ENCODE measurements at places on chromosomes 2 and 18.

DNA sequence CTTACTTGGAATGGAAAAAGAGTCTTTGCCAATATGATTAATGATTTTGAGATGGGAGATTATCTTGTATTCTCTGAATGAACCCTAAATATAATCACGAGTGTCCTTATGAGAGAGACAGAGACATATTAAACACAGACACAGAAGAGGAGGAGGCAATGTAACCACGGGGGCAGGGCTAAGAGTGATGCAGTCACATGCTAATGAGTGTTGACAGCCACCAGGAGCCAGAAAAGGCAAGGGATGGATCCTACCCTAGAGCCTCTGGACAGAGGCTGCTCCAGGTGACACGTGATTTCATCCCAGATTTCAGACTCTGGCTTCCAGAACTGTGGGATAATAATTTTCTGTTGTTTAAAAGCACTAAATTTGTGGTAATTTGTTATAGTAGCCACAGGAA, 679.6 kb downstream of the MBD2 start:
- DNase-seq, result no peak

DNA sequence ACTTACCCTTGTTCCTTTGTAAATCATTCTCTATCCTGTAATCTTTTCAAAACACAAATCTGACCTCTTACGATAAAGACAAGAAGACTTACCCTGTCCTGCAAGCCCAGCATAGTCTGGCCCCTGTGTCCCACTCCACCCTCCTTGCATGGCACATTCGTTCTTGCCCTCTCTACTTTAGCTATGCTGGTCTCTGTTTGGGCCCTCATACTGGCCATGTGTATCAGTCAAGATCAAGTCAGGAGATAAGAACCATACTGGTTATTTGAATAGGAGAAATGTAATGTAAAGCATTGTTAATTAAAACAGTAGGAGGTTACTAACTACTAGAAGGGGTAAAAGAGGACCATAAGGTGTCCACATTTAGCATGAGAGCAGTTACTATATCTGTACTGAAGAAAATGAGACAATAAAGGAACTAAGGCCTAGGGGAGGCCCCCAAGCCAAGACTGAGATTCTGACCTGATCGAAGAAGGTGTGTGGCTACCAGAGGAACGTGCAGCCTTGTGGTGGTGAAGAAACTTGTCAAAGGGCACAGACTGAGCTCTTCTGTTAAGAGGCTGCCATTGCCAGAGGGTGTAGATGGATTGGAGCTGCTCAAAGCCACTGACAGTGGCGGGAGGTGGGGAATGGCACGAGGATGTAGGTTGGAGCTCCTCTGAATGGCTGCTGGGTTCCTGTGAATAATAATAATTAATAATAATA, 80.8 kb downstream of the KCTD18 start:
- no peak for DNase-seq

DNA sequence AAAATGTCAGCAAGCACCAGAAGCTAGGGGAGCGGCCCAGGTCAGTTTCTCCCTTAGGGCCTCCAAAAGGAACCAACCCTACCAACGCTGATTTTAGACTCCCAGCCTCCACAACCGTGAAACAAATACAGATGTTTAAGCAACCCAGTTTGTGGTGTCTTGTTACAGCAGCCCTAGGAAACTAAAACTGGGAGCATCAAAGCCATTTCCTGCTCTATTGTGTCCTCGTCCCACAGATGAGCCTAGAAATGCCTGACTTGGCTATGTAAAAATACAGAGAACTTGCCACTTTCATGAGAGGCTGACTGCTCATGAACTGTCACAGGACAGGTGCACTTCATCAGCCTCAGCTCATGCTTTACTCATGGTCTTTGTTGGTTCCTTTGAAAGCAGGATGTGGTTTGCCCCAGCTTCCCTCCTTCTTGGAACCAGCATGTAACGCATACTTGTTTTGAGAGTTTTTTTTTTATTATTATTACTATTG, 97.6 kb upstream of the SLC39A10 start:
- DNase-seq, result peak; percentile 12

DNA sequence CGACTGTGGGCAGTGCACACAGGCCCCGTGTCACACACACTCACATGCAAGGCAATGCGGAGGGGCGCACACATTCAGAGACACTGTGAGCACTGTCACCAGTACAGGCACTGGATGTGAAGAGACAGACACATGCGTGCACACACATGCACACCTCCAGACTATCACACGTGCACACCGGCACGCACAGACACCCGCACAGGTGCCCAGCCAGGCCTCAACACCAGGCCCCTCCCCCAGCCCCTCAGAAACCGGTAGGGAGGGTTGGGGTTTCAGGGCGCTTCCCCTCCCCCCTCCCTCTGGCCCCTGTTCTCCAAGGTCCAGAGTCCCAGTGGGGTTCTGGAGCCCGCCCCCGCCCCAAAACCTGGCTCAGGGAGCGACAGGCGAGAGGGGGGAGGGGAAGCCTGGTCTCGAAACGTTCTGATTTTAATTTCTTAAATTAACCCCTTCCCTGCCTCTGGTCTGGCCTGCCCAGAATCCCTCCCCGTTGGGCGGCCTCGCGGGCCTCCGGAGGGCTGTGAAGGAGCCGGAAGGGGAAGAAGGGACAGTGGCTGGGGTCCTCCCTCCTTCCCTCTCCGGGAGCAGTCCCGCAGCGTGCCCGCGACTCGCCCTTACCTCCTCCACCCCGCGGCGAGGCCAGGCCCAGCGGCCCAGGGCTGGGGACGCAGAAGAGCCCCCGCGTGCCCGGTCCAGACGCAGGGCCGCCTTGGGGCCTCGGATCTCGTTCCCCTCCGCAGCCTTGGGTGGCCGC, 558 bp downstream of the FBXO41 start:
- no peak for DNase-seq

- no peak for DNase-seq
These were observed 140.8 kb downstream of the DDX1 start for GRCh38 chr2:15732341-15733077.
